RPMI8226 (cell line): ENCODE measurements at places on chromosomes 4 and X.
A peak's percentile ranks its signal among the peaks of the same experiment; 100 is the strongest.

DNA sequence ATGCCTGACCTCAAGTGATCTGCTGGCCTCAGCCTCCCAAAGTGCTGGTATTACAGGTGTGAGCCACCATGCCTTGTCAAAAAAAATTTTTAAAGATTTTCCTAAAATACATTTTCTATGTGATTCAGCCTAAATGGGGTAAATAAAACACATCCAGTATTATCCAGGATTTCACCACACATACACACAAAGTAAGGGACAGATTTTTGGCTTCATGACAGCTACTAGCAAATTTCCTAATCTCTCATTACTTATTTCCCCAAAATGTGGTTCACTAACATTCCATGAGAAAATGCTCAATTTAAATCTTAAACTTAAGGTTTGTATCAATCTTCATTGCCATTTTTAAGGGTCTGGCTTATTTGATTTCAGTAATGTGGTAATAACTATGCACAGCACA, 348.5 kb upstream of the INTU start:
- no peak for DNase-seq

DNA sequence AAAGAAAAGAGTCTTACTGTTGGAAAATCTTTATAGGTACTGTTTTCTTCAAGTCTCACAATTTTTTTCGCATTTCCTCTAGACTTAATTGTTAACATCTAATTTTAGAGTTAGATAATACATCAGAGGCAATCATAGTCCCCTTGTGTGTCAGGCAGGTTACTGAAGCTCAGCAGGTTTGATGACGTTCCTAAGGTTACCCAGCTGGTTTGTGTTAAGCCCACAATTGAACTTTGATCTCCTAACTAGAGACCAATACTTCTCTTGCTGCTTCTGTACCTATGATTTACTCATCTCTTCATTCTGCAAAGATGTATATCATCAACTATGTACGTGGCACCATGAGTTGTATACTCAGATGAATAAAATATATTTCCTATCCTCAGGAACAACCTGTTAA, 131.6 kb upstream of the STIM2 start:
- no peak for DNase-seq

GRCh38 chrX:21993265-21993664, 38.9 kb upstream of the PHEX start:
- no peak for DNase-seq

GRCh38 chr4:121737846-121738554, 27.0 kb downstream of the SMIM43 start:
- DNase-seq: no peak

GRCh38 chrX:87434618-87435017, 83.0 kb upstream of the KLHL4 start:
- DNase-seq: no peak

DNA sequence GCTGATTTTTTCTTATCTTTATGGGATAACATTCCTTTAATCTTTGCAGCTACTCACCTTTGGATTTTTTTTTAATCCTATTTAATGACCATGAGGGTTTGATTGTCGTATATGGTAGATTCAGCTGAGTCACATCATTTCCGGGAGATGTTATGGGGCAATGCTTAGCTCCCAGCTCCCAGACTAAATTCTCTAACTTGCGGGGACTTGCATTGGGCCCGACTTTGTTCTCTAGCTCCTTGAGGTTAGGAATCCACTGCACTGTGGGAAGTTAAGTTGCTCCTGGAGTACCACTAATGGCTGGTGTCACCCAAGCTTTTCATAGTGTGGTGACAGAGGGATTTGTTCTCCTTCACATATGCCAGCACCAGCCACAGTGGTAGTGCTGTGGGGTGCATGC, 287.4 kb downstream of the TECRL start:
- no peak for DNase-seq

DNA sequence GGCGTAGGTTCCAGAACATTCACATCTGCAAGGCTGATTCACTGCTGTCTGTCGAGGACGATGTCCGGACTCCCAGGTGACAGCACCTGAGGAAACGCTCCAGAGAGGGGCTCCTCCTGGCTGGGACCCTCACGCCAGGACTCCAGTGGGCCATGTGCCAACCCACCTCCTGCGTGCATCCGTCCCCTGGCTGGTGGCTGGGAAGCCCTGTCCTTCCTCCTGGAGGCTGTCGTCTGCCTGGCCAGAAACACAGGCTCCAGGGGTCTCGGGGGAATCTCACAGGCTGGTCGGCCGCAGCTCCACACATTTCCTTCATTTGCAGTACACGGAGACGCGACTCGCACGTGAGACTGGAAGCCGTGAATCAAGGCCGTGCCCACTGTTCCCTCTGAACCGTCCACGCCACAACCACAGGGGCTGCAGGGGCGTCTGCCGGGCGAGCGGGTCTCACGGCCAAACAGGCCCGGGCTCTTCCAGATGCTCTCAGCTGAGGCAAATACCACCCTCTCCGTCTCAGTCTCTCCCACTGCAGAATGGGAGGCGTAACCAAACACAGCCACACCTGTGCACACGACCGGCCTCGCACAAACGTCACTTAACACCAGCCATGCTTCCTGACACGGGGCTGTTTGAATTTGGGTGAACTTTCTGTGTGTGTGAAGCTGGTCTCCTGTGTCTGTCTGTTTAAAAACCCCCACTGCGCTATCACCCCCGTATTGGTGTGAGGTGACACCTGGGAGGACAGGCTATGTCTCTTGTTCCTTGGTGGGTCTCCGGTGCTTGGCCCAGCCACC, 38.7 kb upstream of the MXD4 start:
- no peak for DNase-seq

- no peak for DNase-seq
These were observed 28.7 kb downstream of the DIAPH2 start for GRCh38 chrX:96713303-96713702.

GRCh38 chrX:97294041-97294440, 410.3 kb downstream of the RPA4 start:
- DNase-seq: no peak

DNA sequence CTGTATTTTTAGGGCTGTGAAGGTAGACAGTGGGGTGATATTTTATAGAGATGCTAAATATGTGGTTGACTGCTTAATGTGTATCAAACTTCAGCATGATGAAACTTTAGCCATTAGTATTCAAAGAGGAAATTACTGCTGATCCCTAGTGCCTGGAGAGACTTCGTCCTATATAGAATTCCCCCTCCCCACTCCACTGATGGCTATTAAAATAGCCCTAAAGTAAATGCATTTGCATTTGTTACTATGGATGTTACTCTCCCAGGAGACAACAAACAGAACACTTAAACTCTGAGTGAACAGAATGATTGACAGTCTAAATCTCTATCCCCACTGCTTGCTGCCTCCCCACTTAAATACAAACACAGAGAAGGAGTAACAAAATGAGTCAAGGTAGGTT, 39.1 kb downstream of the ADGRL3 start:
- DNase-seq: no peak

- no peak for DNase-seq
These were observed 101.1 kb downstream of the ADGRL3 start for GRCh38 chr4:61301271-61301670.

GRCh38 chrX:4550018-4550417, 836.6 kb upstream of the PRKX start:
- peak; percentile 9 for DNase-seq

GRCh38 chrX:103211012-103211715, 3.7 kb upstream of the BEX4 start:
- DNase-seq: peak; percentile 14

DNA sequence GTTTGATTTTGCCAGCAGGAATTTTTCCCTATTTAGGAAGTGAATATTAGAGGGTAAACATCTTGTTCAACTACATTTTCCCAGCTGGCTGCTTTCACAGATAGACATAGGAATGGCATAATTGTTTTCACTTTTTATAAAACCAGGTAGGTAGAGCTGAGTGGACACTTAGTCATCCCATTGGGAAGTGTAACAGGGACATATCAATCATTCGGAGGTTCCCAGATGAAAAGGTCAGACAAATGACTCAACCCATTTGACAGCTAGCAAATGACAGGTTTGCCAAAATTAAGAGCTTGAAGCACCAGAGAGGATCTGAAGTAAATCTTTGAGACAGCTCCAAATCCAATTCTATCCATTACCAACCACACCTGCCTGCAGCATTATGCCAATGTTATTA, 205.3 kb downstream of the SLC39A8 start:
- no peak for DNase-seq

DNA sequence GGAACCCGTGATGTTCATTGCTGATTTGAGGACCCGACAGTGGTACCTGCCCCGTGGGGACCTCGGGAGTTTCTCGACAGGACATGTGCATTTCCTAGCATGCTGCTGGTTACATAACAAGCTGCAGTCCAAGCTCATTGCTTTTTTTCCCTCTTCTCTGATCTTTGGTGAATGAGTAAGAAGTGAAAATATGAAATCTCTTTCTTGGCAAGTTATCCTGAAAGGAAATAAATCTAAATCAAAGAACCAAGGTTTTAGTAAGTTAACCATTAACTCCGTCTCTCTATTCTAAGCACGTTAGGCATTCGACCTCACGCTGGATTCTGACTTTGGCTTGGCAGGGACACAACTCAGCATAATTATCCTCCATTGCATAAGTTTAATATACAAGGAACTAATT, 86.6 kb downstream of the STK32B start:
- no peak for DNase-seq

- no peak for DNase-seq
These were observed 1571.9 kb downstream of the ADGRL3 start for GRCh38 chr4:62771983-62772557.

- DNase-seq: no peak
These were observed 3.6 kb downstream of the IRF2 start for GRCh38 chr4:184470785-184471110.

DNA sequence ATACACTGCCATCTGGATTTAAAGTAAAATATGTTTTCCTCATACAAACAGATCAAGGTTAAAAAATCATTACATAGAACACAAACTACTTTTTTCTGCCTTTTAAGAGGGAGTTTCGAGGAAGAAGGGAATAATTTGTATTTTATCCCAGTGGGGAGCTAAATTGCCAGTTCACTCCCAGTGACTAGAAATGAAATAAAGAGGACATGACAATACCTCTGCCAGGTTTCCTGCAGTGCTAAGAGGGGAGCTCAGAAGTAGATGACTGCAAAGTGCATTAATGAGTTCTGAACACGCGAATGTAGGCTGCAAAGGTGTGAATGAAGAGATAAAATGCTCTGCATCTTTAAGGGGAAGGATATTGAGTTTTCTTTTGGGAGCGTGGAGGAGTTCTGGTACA, 69.7 kb downstream of the SRPX start:
- DNase-seq: no peak

GRCh38 chr4:121669163-121669550, 27.6 kb downstream of the ANXA5 start:
- no peak for DNase-seq

- no peak for DNase-seq
These were observed 182.4 kb upstream of the ARSJ start for GRCh38 chr4:114161809-114162208.

DNA sequence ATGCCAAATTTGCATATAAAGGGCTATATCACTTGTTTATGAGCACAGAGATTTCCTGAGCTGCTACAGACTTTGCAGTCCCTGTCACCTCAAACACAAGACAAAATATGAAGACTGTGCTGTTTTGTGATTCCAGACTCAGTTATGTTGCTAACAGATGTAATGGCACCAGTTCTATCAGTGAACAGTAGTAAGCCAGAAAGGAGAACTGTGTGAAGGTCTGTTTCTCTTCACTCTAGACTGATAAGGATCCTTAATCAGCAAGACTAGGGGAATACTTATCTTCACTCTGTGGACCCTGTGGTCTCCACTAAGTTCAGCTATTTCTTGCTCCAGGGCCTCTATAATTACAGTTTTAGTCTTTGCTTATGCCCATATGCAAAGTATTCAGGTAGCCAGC, 82.7 kb downstream of the ANXA5 start:
- DNase-seq: no peak

DNA sequence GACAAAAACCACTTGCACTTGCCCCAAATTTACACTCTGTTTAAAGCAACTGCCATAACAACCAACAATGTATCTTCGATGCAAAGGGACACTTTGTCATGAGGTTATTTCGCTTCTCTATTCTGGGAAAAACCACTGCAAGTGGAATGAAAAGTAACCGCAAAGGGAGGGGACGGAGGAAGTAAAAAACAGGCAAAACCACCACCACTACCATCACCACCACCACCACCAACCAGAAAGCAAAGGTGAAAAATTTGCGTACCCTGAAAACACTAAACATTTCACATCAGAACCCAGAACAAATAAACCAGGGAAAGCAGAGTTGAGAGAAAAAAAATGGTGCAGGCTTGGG, 1.2 kb upstream of the N4BP2 start:
- peak; percentile 44 for DNase-seq

DNA sequence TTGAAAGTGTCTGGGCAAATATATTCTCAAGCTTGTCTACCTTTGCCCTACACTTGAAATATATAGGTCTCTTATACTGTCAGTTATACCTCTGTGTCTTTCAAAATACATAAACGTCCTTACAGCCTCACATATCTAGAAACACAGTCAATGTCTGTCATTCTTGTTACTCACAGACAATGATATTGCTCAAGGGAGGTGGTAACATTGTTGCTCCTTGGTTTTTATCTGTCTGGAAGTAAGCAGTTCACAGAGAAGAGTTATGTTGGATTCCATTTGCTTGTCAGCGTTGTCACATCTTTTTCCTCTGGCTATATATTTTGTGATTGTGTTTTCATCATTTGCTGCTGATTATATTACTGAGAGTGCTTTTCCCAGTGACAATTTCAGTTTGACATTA, 1528.9 kb downstream of the PCDH7 start:
- DNase-seq: no peak

- no peak for DNase-seq
These were observed 684.0 kb upstream of the MAGEB2 start for GRCh38 chrX:29531336-29531735.

- DNase-seq: no peak
These were observed 637.2 kb upstream of the CPEB2 start for GRCh38 chr4:14364953-14365536.

DNA sequence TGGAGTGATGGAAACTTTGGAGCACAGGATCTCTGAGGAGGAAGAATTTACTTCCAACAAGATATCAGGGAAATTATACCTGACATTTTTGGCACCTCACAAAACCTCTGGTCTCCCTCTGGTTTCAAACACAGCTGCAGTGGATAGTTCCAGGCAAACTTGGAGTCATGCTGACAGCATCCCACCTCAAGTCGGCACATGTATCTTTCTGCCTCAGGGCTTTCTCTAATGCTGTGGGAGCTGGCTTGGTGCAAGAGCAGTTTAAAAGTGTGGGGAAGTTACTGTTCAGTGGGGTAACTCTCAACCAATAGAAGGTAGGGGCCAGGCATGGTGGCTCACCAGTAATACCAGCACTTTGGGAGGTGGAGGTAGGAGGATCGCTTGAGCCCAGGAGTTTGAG, 207.1 kb upstream of the NHS start:
- no peak for DNase-seq

DNA sequence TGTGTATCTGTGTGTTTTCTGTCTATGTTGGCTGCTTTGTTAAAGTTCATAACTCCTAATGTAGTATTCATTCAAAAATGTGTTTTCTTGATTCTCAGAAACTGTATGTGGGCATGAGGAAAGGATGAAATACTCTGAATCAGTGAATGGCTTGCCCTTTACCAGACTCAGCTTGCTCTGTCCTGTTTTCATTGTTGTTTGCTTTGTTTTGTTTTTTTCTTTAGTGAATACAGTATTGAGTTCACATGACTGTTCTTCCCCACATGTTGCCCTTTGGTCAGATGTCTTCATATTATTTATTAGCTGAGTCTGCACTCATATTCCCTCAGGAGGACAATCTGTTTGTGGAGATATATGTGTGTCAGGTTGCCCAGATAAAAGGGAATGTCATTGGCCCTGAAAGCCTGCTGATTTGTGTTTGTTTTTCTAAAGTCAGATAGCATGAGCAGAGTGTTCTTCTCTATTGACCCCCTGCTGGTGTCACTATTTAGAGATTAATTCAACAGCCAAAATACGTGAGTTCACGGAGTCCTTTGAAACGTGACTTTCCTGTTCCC, 1184.4 kb downstream of the RPA4 start:
- DNase-seq: no peak
